ENCODE measurements at places on chromosomes 12 and 14. TPM values are rescaled to one million over a fixed set of nuclear protein-coding genes. Genes with fewer than 3 reads are reported as not detected.

The KCNA1 gene
- 0.11 TPM for total RNA-seq

GRCh38 chr12:92134638-92135274, 10.9 kb downstream of the BTG1 start:
- DNase-seq, result no peak
- peaks cover 82% of the 10 kb centered on the region for H3K4me1 ChIP-seq

- peaks cover 37% of the 10 kb centered on the region for H3K4me1 ChIP-seq
- no peaks in the 10 kb centered on the region for H3K36me3 ChIP-seq
- H3K27me3 ChIP-seq, result no peaks in the 10 kb centered on the region
- H3K4me3 ChIP-seq, result no peak overlapping the region
Measured at GRCh38 chr12:58541300-58541690, 379.0 kb downstream of the LRIG3 start.

- no peaks in the 10 kb centered on the region for H3K27me3 ChIP-seq
- no peak overlapping the region for H3K27ac ChIP-seq
- no peaks in the 10 kb centered on the region for H3K4me1 ChIP-seq
- no peaks in the 10 kb centered on the region for H3K36me3 ChIP-seq
Measured at GRCh38 chr12:92356425-92356824, 210.8 kb upstream of the BTG1 start.

- 0 out of 2 replicates have a peak, but pooled peaks cover 8% of the 10 kb centered on the region for H3K36me3 ChIP-seq
- H3K27ac ChIP-seq, result no peak overlapping the region
- H3K27me3 ChIP-seq, result peaks cover 4% of the 10 kb centered on the region
- peaks cover 10% of the 10 kb centered on the region for H3K4me1 ChIP-seq
- no peak for DNase-seq
- H3K4me3 ChIP-seq, result no peak overlapping the region
Measured at GRCh38 chr12:102509123-102509626, 28.8 kb upstream of the IGF1 start.

The FAM222A gene
- total RNA-seq, result 1.3 TPM

DNA sequence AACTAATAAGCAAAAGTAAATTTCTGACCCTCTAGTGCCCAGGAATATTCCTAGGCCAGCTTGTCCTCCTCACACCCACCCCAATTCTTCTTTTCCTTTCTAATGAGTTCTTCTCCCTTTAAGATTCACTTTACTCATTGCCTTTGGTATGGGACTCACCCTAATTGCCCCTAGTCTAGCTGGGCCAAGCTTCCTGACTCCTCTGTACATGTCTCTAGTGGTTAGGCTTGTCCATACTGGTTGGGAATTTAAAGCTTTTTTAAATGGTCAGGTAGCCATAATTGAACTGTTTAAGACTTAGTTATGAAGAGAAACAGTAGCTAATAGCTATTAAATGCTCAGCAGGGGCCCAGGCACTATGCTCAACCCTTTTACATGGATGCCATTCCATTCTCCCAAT, 248.2 kb downstream of the C12orf42 start:
- H3K4me1 ChIP-seq, result 0 out of 2 replicates have a peak, but pooled peaks cover 3% of the 10 kb centered on the region
- H3K27ac ChIP-seq, result no peak overlapping the region
- no peak for DNase-seq
- H3K4me3 ChIP-seq, result no peak overlapping the region
- H3K36me3 ChIP-seq, result 0 out of 2 replicates have a peak, but pooled peaks cover 3% of the 10 kb centered on the region
- no peaks in the 10 kb centered on the region for H3K27me3 ChIP-seq

DNA sequence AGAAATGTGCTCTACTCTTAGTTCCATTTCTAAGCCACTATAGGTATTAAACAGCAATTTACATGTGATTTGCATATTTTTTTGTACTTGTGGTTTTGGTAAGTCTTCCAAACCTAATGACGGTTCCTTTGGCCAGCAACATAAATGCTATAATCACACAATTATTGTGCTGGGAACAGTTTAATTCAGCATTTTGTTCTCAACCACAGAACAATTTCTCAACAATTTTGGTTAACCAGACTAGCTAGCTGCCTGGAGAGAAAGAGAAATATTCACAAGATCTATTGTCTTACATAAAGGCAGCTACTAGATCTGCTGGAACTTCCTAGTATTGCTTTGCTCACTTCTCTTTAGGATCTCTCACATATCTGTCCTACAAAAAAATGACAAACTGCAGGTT, 265.3 kb downstream of the SOX5 start:
- peaks cover 7% of the 10 kb centered on the region for H3K4me1 ChIP-seq
- DNase-seq, result no peak
- H3K36me3 ChIP-seq, result peaks cover 3% of the 10 kb centered on the region
- no peak overlapping the region for H3K27ac ChIP-seq
- H3K27me3 ChIP-seq, result no peaks in the 10 kb centered on the region
- H3K4me3 ChIP-seq, result no peak overlapping the region

The PPFIA2 gene
- total RNA-seq, result 1.1 TPM

The CIDEB gene
- 6.1 TPM for total RNA-seq

- H3K36me3 ChIP-seq, result no peaks in the 10 kb centered on the region
- no peak overlapping the region for H3K4me3 ChIP-seq
- H3K27me3 ChIP-seq, result no peaks in the 10 kb centered on the region
- no peak for DNase-seq
- peaks cover 6% of the 10 kb centered on the region for H3K4me1 ChIP-seq
Measured at GRCh38 chr12:131066886-131067490, 113.3 kb downstream of the ADGRD1 start.

The IL31 gene
- total RNA-seq, result not detected

The SDR9C7 gene
- total RNA-seq, result not detected

DNA sequence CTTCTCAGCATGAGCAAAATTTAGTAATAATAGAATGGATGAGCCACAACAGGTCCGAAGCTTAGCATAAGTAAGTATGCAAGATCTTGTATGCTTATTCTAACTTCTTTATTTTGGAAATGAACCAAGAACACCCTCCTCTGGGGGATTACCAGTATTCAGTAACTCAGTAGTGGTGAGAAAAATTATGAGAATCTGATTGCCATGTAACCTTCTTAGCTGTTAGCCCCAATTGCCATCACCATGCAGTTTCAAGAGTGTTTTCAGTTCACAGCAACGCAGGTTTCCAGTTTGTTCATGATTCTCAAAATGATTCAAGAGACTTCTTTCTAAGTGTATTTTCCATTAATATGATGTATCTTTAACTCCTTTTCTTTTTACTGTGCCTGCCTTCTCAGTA, 1507.6 kb upstream of the SEL1L start:
- DNase-seq, result no peak
- H3K4me3 ChIP-seq, result no peak overlapping the region
- peaks cover 8% of the 10 kb centered on the region for H3K4me1 ChIP-seq
- H3K27me3 ChIP-seq, result no peaks in the 10 kb centered on the region
- H3K27ac ChIP-seq, result no peak overlapping the region

The OR6C2 gene
- total RNA-seq, result not detected

The NAV3 gene
- 3.3 TPM for total RNA-seq

GRCh38 chr12:32567296-32567674, 111.8 kb upstream of the DNM1L start:
- H3K27me3 ChIP-seq, result no peaks in the 10 kb centered on the region
- H3K36me3 ChIP-seq, result peaks cover 21% of the 10 kb centered on the region
- H3K4me1 ChIP-seq, result peaks cover 57% of the 10 kb centered on the region
- peak overlapping the region; percentile 78 for H3K27ac ChIP-seq

The MVK gene
- 15.3 TPM for total RNA-seq

The NRL gene
- 1.6 TPM for total RNA-seq

GRCh38 chr14:87529081-87529480, 463.9 kb downstream of the GALC start:
- no peak overlapping the region for H3K27ac ChIP-seq
- no peaks in the 10 kb centered on the region for H3K27me3 ChIP-seq
- no peak overlapping the region for H3K4me3 ChIP-seq

The KRT81 gene
- total RNA-seq, result 0.34 TPM

DNA sequence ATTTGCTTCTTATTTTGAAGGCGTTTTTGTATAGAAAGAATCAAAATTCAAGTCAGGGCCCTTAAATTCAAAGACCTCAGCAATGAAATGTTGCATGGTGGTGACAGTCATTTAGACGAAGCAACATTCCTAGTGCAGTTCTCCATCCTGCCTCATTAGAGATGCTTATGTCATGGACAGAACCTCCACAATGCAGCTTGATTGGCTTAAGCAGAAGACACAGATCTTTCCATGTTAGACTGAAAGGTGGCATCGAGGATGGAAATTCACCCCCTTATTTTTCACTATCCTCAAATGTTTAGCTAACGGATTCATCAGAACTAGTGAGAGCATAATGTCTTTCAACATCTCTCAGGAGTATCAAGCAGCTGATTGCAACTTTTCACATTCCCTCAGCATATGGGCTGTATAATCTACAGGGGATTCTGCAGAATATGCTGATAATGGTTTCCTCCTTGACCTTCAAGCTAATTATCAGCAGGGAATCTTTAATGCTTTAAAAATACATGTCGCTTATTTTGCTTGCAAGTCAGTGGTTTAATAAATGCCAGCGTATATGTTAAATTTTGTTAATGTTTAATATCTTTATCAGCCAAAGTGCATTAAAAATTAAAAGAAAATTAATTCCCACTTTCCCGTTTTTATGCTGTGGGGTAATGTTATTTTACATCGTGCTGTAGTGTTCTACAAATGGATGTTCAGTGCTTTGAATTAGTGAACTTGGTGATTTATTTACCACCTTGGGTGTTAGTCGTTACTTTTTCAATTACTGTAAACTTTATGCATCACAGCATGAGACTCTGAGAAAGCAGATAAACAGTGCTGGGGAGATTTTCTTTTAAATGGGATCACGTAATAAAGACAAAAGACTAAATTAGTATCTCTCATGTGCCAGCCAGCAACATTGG, 12.8 kb upstream of the NRDE2 start:
- H3K27me3 ChIP-seq, result peaks cover 2% of the 10 kb centered on the region
- no peak overlapping the region for H3K27ac ChIP-seq
- no peak overlapping the region for H3K4me3 ChIP-seq
- H3K36me3 ChIP-seq, result no peaks in the 10 kb centered on the region
- peaks cover 18% of the 10 kb centered on the region for H3K4me1 ChIP-seq

- no peak overlapping the region for H3K4me3 ChIP-seq
- H3K36me3 ChIP-seq, result no peaks in the 10 kb centered on the region
- H3K27ac ChIP-seq, result no peak overlapping the region
- DNase-seq, result no peak
- peaks cover 3% of the 10 kb centered on the region for H3K4me1 ChIP-seq
Measured at GRCh38 chr12:45663455-45663854, 66.1 kb upstream of the ARID2 start.

DNA sequence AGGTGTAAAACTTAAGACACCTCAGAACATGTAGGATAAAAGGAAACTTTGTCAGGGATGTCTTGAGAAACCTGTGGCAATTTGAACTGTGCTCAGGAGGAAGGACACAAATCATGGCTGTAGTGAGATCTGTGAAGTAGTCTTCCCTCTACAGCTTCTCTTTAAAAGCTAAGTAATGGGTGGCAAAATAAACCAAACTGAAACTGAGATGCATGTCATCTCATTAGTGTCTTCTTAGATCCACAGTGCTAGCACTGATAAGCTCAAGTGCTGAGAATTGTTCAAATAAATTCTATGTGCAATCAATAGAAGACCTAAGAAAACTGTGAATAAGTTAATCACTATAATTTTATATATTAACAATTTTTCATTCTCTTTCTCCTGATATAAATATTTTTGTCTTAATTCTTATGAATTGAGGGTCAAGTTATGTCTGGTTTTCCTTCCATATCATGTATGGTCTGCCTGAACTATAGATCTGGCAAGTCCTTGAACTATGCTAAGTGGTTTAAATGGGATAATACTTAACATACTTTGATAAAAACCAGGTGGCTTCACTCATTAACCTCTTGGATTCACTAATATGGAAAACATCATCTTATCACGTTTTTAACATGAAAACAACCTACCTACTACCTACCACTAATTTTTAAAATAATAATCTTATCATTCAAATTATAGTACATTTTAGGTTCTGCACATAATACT, 27.2 kb downstream of the SYT1 start:
- H3K27ac ChIP-seq, result 0 out of 2 replicates have a peak overlapping the region, but pooled peaks have one; percentile 42
- no peak overlapping the region for H3K4me3 ChIP-seq
- H3K27me3 ChIP-seq, result no peaks in the 10 kb centered on the region

GRCh38 chr14:60679566-60680258, 30.4 kb upstream of the SIX1 start:
- peak overlapping the region; percentile 71 for H3K27ac ChIP-seq
- H3K27me3 ChIP-seq, result no peaks in the 10 kb centered on the region
- no peaks in the 10 kb centered on the region for H3K36me3 ChIP-seq
- no peak for DNase-seq
- H3K4me1 ChIP-seq, result peaks cover 40% of the 10 kb centered on the region

The KLHDC1 gene
- total RNA-seq, result not detected

GRCh38 chr14:64465191-64465822, at the start of gene AKAP5:
TSS of gene AKAP5 (plus strand) at chr14:64465499. CDS start at chr14:64468395, 2,896 bp downstream.
- peaks cover 4% of the 10 kb centered on the region for H3K36me3 ChIP-seq
- peak within 1 kb of the TSS; percentile 61 for H3K27ac ChIP-seq
- peaks cover 12% of the 10 kb centered on the region for H3K4me1 ChIP-seq
- H3K4me3 ChIP-seq, result peak within 1 kb of the TSS; percentile 80
- DNase-seq, result peak; percentile 87

The TSPAN19 gene
- not detected for total RNA-seq

GRCh38 chr14:74510959-74511409, 17.4 kb downstream of the ISCA2 start:
- no peak overlapping the region for H3K27ac ChIP-seq
- no peak for DNase-seq
- no peaks in the 10 kb centered on the region for H3K36me3 ChIP-seq
- H3K27me3 ChIP-seq, result peaks cover 8% of the 10 kb centered on the region

DNA sequence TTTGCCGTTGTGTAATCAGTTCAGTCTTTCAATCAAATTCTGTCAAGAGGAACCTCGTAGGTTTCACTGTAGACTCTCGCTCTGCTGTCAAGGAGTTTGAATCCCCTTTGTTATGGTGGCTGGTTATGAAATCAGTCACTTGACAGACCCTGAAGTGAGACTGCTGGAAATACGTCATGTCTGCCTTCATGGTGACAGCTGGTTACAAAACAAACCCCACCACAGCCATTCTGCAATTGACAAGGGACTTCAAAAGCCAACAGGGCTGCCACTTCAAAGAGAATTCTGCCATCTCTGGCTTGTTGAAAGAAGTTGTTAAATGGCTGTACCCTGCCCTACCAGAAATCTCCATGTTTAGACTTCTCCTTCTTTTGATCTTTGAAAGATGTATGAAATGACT, 286.9 kb downstream of the ERC1 start:
- H3K4me3 ChIP-seq, result no peak overlapping the region
- no peak for DNase-seq
- H3K27me3 ChIP-seq, result no peaks in the 10 kb centered on the region
- no peaks in the 10 kb centered on the region for H3K36me3 ChIP-seq
- H3K4me1 ChIP-seq, result peaks cover 9% of the 10 kb centered on the region

DNA sequence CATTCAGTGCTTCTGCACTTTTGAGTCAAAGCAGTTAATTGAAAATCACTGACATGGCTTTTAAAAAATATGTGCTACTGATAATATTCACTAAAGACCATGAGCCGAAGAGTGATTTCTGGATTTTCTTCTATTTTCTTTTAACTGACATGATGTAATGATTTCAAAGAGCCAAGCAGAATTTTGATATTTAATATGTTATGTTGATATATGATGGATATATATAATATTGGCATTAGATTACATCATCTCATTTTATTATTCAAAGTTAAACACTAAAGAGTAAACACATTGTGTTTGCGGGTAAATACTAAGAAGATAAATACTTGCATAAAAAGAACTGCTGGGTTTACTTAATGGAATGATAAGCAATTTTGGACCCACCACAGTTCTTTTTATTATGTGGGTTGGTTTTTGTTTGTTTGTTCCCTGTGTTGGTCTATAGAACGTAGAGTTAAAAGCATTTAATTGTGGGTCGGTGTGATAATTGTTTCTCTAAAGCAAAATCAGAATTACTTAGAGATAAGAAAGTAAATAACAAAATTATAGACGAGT, 692 bp downstream of the SPIC start:
- no peak overlapping the region for H3K4me3 ChIP-seq
- DNase-seq, result no peak
- H3K27me3 ChIP-seq, result peaks cover 33% of the 10 kb centered on the region

The CRADD gene
- total RNA-seq, result 9.1 TPM

GRCh38 chr14:51969852-51970540, 19.4 kb upstream of the RTRAF start:
- H3K4me1 ChIP-seq, result no peaks in the 10 kb centered on the region
- no peaks in the 10 kb centered on the region for H3K27me3 ChIP-seq
- DNase-seq, result no peak
- H3K36me3 ChIP-seq, result no peaks in the 10 kb centered on the region

All from WTC11 (cell line).